ENCODE measurements at places on chromosomes 3 and 15.

GRCh38 chr3:127525373-127525772 lies 65.2 kb downstream of the TPRA1 start:
- DNase-seq: no peak

GRCh38 chr3:23649448-23649847 lies 156.3 kb upstream of the UBE2E1 start:
- no peak for DNase-seq

GRCh38 chr3:130834476-130834875 lies 59.4 kb upstream of the ATP2C1 start:
- DNase-seq: no peak

GRCh38 chr3:143594206-143594605 lies 254.1 kb downstream of the SLC9A9 start:
- DNase-seq: no peak

GRCh38 chr3:71310980-71311660 lies 272.4 kb downstream of the FOXP1 start:
- DNase-seq: no peak

- no peak for DNase-seq
These were observed 359.8 kb downstream of the LPP start for GRCh38 chr3:188513662-188514328.

DNA sequence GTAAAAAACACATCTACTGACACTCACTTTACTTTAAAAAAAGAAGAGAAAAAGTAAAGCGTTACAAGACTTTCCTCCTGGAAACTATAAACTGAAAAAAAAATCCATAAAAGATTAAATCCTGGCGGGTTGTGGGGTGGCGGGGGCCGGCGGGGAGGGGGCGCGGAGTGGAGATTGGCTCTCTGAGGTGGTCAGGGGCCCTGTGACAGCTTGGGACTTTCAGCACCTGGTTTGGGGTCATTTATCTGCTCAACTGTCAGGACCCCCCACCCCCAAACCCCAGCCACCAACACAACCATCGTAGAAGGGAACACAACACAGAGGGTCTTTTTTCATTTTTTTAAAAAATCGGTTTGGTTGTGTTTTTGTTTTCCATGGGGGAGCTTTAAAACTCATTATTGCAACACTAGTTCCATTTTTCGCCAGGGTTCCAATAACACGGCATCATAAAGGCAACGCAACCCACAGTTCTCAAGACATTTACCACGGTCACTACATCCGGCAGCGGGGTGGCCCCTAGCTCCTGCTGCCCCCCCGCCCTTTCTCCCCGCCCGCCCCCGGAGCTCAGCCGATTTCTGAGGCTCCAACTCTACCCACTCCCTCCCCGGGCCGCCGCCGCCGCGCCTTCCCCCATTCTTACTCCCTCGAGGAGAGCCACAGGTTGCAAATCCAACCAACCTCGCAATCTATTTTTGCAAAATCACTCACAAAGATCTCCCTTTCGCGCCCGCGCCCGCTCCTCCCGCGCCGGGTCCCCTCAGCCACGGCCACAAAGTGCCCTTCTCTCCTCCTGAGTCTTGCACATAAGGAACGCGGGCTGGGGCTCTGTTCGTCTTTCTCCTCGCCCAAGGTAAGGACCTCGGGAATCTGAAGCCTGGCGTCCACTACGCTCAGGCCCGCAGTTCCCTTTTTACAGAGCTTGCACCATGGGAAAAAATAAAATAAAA lies 1.8 kb downstream of the BCL6 start:
- no peak for DNase-seq

DNA sequence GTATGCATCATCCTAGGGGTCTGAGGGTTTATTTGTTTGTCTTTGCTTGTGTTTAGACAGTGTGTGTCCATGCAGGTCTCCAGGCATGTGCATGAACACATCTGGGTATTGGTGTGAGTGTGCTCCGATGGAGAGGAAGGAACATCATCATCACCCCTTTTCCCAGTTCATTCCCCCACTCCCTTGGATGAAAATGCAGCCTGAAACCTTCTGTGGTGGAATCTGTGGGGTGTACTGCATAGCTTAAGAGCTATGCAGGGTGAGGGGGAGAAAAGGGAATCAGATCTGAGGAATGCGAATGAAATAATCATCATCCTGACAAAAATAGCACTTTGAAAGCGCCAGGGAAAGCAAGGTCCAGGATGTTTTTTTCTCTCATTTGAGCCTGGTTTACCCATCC lies 520.1 kb downstream of the NTRK3 start:
- DNase-seq: no peak

GRCh38 chr3:25563601-25564000 lies 101.1 kb downstream of the TOP2B start:
- no peak for DNase-seq

- DNase-seq: no peak
These were observed 46.9 kb upstream of the DCUN1D1 start for GRCh38 chr3:183027276-183027675.

- DNase-seq: no peak
These were observed 36.2 kb downstream of the CHST2 start for GRCh38 chr3:143155756-143156155.

- DNase-seq: no peak
These were observed 194.7 kb downstream of the SQOR start for GRCh38 chr15:45829336-45830153.

DNA sequence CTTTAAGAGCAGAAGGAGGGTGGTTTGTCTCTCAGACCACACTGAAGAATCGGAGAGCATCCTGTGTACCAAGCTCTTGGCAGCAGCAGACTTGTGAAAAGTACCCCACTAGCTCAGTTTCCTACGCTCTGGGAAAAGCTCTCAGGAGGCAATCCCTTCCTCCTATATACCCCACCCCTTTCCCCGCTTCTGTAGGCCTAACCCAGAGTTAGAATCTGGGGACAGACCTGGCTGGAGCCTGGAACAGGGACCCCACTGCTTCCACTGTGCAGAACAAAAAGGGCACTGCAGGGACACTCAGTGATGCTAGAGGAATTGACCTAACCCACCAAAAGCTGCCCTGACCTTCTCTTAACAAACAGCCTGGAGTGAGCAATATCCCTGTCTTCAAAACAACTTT lies 70.0 kb upstream of the CCDC39 start:
- no peak for DNase-seq

DNA sequence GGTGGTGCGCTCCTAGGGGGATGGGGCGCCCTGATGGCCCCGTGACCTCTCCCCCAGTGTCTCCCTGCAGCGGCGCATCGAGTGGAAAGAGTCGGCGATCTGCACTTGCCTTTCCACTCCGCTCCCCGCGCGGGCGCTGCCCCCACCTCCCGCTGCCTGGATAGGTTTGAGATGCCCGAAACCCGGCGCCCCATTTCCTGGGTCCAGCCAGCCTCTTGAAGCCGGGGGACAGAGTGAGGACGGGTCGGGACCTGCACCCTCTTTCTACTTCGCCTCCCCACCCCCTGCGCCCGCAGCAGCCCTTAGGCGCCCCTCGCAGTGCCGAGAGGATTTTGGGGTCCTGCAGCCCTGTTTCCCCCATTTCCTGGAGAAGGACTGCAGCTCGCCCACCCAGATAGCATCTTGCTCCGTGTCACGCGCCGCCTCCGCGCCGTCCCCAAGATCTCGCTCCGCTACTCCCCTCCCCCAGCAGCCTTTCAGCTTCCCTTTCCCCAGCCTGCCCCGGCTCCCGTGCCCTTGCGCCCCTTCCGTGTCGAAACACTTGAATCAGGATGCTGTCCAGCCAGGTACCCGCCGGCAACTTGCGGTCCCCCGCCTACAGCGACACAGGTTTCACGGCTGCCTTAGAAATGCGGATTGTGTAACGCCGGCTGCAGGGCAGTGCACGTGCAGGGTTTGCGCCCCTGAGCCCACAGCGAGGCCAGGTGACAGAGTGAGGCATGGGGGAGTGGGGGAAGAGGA lies 519 bp downstream of the ABHD6 start:
- DNase-seq: peak; percentile 23

DNA sequence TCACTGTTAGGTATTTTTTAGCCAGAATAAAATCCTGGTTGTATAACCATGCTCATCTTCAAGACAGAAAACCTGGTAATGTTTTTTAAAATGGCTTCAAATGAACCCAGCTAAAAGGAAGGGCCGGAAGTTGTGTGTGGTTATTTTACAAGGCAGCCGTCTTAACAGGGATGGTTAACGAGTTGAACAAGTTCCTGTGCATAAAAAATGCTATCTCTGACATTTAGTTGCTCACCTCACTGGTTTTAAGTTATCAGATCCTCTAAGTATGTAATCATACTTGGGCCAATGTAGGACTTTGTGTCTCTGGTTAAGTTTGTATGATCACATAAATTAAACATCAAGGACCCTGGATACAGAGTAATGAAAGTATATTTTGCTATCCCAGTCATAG lies 2.1 kb downstream of the ATP11B start:
- peak; percentile 13 for DNase-seq

GRCh38 chr3:9951126-9951525 lies 1.1 kb downstream of the PRRT3 start:
- DNase-seq: no peak

DNA sequence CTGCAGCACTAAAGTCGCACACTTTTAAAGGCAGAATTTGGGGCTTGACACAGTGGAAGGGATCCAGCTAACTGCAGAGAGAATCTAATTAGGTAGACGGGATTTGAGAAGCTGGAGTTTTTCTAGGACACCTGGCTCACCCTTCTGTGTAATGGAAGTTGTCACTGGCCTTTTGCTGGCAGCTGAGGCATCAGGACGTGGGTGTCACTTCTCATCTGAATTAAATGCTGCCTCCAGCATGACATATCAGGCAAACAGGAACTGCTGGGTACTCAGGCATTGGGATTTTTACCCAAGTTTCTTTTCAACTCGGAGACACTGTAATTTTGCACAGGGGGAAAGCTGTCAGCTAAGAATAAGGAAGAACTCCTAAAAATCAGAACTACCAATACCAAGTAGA lies 861.9 kb upstream of the ARPP21 start:
- DNase-seq: no peak

DNA sequence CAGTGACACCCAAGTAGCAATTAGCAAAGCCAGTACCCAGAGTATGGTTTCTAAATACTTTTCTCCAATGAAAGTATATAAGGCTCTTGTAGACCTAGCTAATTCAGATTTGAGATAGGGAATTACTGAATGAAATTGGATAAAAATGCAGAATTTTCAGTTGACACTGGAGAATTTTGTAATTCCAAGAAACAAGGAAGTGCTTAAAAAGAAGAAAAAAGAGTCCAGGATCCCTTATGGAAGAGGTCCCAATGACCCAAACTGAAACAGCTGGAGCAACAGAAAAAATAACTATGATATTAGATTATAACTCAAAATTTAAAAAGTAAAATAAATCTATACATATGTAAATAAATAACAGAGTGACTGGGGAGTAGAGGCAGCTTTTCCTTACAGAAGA lies 335.2 kb downstream of the C3orf38 start:
- DNase-seq: no peak

GRCh38 chr15:77044228-77045042 lies 26.5 kb downstream of the TSPAN3 start:
- DNase-seq: no peak

DNA sequence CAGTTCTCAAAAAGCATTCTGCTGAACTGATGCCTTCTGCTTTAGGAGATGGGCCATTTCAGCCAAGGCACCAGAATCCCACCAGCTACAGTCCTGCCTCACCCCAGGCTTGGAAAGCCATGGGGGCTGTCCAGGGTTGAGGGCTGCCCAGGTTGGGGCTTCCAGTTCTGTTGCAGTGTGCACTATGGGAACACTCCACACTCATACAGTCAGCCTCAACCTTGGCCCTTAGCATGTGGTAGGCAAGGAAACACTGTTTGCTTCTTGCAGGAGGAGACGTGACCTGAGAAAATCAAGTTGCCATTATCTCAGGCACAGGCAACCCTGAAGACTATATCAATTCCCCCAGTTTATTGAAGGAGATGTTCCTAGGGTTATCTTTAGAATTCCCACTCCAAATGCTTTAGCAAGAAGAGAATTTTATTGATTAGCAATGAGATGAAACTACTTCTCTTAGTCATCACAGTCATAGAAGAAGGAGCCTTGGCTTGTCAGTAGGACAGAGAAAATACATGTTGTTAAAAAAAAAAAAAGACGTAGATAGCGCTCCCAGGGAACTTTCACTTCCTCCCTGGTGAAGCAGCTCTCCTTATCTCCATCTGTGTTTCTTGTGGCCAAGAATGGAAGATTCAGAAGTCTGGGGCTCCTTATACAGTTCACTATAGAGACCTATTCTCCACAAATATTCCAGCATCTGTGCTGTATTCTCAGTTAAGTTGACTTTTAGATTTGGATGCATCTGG lies 38.3 kb upstream of the IL12A start:
- no peak for DNase-seq

DNA sequence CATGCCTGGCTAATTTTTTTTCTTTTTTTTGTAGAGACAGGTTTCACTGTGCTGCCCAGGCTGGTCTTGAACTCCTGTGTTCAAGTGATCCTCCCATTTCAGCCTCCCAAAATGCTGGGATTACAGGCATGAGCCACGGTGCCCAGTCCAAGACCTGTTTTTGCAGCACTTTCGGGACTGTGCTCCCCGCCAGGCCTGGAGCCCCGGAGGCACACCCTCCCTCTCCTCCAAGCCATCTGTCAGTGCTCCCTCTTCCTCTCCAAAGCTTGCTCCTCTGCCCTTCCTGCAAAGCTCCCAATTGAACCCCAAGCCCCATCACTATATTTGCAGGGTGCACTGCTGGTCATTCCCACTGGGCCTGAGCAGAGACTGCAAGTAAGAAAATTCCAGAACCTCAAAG lies 98.1 kb downstream of the CORO2B start:
- DNase-seq: no peak

DNA sequence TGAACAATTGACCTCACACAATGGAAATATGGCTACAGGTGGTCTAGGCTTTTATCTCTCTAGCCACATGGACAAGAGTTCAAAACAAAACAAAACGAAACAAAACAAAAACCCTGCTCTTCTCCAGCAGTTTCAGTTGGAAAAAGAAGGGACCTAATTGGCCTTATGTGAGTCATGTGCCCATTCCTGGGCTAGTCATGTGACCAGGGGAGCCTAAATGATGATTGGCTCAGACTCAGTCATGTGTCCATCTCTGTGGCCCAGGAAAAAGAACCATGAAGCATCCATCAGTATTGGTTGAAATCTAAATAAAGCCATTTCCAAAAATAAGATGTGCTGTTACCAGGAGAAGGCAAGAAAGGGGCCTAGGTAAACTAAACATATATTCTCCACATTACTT lies 96.8 kb downstream of the ANXA2 start:
- DNase-seq: no peak

DNA sequence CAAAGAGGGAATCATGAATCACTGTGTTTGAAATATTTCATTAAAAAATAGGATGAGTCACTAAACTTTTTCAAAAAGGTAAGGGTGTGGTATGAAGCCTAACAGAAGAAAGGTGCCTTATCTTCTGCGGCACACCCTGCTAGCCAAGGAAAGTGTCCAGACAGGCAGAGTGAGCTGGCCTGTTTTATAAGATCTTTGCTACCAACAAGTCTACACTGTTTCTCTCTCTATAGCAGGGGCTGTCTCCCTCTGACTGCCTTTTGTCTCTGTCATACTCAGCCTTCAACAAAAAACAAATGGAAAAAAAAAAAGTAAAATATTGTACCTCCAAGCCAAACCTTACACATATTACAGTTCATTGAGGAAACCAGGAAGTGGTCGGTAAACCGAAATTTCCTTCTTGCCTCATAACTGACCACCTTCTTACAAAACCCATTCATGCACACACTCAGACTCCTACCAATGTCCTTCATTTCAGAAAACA lies 9.1 kb downstream of the ZDHHC3 start:
- no peak for DNase-seq

All from stimulated activated CD8-positive, alpha-beta memory T cell treated with anti-CD3 and anti-CD28 coated beads, Interleukin-7, amount 100 ng/mL, for 4 hours (primary cell).